Activated T-helper 1 cell treated with Interleukin-2 at 50 U/mL for 16 hours (primary cell): ENCODE measurements at places on chromosomes 12 and 14.
A peak's percentile ranks its signal among the peaks of the same experiment; 100 is the strongest.

- no peak for DNase-seq
Observed at GRCh38 chr12:57223191-57224165, 6.0 kb upstream of the SHMT2 start.

DNA sequence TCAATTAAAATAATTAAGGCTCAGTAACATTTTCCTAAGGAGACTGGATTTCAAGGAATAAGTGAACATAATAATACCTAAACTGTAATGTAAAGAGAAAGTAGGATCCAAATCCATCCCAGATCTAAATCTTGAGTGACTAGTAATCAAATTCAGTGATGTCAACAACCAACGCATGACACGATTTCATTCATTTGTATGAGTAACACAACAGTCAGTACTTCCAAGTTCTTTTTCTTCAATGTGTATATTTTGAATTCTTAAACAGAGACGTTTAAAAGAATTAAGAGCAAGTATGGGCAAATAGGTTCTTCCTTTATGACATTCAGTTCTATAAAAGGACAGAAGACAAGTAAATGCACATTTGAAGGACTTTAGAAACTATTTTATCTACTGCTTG, 104.3 kb upstream of the CNTN1 start:
- DNase-seq = no peak

GRCh38 chr12:108640802-108641445, 7.2 kb upstream of the SELPLG start:
- no peak for DNase-seq

- DNase-seq = no peak
Observed at GRCh38 chr12:88958946-88959345, 378.7 kb upstream of the KITLG start.

- no peak for DNase-seq
Observed at GRCh38 chr14:87784386-87784785, 208.6 kb downstream of the GALC start.

GRCh38 chr14:55077170-55078151, 26.0 kb downstream of the MAPK1IP1L start:
- DNase-seq = no peak

- no peak for DNase-seq
Observed at GRCh38 chr14:74019408-74020137, 424 bp downstream of the BBOF1 start.

DNA sequence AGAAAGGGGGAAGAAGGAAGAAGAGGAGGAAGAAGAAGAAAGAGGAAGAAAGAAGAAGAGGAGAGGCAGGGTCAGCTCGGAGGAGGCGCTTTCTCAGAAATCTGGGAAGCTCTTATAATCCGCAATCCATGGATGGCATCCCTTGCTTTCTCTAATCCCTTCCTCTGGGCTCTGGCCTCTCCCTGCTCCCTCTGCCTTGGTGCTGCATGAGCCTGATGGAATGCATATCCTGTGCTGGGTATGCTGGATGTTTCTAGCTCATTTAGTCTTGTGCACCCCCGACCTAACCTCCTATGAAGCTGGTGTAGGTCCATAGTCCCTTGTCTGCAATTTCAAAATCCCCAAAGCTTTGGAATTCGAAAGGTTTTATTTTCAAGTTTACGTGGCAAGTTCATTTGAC, 94.2 kb upstream of the MYL2 start:
- DNase-seq = no peak

DNA sequence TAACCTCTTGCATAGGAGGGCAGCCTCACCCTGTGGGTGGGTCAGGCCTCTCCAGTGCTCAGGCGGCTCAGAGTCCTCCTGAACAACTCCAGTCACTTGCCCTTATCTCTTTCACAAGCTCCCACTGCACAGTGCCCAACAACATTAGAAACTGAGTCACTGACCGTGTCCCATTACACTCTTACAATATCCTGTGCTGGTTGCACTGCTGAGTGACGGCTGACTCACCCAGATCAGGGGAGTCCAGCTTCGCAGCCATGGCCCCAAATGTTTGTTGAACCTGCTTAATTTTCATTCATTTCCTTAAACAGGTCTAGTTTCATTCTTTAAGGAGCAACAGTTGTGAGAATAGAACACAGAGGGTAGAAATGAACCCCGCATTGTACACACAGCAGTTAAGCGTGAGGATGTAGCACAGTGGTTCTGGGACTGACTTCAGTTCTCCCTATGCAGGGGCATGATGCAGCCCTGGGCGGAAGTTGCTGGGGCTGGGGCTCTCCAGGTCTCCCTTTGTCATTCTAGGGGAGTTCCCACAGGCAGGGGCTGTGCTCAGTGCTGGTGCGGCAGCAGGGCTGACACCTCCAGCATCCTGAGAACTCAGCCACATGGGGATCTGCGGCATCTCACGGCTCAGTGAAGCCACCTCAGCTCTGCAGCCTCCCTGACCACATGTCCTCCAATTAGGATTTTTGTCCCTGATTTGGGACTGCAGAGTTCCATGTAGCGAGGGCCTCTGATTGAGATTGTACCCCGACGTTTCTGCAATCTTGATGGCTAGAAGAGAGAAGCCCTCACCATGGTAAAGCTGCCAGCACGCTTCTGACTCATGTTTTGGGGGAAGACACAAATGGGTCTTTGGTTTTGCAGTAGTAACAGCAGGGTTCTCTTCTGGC, 16.1 kb downstream of the GPR68 start:
- DNase-seq = peak; percentile 60

- no peak for DNase-seq
Observed at GRCh38 chr12:66944365-66944764, 265.5 kb upstream of the GRIP1 start.

DNA sequence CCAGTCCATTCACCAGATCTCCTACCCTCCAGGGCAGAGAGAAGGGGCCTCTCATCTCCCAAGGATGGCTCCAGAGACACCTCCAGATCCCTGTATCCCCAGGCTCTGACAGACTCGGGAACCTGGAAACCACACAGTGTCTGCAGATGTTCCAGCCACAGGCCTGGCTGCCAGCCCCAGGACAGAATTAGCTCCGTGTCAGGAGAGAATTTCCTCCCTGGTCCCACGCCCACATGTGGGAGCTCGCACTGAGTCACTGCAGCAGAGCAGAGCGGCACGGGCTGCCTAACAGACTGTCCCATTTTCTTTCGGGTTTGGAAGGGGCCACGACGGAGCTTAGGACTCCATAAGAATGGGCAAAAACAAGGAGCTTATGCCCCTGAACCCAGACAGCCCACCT, 33.6 kb downstream of the CMKLR1 start:
- DNase-seq = no peak

- no peak for DNase-seq
Observed at GRCh38 chr12:45279931-45280830, 64.3 kb downstream of the ANO6 start.

DNA sequence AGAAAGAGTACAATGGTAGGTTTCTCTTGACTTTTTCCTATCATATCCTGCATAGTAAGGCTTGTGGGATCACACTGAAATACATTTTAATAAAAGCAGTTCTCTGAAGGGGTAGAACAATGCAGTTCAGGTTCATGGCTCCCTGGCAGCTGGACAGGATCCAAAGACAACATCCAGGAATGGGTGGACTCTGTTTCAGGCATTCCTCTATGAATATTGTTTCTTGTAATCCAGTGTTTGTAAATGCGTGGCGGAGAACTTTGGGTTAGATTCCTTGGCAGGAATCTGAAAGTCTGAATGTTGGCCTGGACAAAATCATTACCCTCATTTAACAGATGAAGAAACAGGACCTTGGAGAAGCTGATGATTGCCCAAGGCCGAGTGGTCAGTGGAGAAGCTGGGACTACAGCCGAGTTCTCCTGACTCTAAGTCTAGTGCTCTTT, 43.5 kb downstream of the SYNE2 start:
- DNase-seq = no peak

- DNase-seq = no peak
Observed at GRCh38 chr12:96810477-96810876, 96.6 kb upstream of the NEDD1 start.

- DNase-seq = no peak
Observed at GRCh38 chr14:55752580-55753390, 172.8 kb downstream of the KTN1 start.

- no peak for DNase-seq
Observed at GRCh38 chr14:19873178-19873577, 1.8 kb upstream of the OR4K2 start.

GRCh38 chr14:68546839-68547238, 246.0 kb downstream of the ZFP36L1 start:
- no peak for DNase-seq

- DNase-seq = no peak
Observed at GRCh38 chr12:54160769-54161480, 27.9 kb downstream of the SMUG1 start.

GRCh38 chr12:118548887-118549509, 172.6 kb downstream of the SUDS3 start:
- no peak for DNase-seq

GRCh38 chr14:94278731-94279130, 14.3 kb downstream of the SERPINA10 start:
- no peak for DNase-seq

- no peak for DNase-seq
Observed at GRCh38 chr12:68468036-68468435, 135.9 kb upstream of the MDM1 start.

- no peak for DNase-seq
Observed at GRCh38 chr12:121124402-121125109, 8.1 kb upstream of the P2RX7 start.

GRCh38 chr14:24237463-24237955, 4.8 kb downstream of the GMPR2 start:
- DNase-seq = no peak

- DNase-seq = no peak
Observed at GRCh38 chr12:83827193-83827592, 1085.4 kb downstream of the SLC6A15 start.

DNA sequence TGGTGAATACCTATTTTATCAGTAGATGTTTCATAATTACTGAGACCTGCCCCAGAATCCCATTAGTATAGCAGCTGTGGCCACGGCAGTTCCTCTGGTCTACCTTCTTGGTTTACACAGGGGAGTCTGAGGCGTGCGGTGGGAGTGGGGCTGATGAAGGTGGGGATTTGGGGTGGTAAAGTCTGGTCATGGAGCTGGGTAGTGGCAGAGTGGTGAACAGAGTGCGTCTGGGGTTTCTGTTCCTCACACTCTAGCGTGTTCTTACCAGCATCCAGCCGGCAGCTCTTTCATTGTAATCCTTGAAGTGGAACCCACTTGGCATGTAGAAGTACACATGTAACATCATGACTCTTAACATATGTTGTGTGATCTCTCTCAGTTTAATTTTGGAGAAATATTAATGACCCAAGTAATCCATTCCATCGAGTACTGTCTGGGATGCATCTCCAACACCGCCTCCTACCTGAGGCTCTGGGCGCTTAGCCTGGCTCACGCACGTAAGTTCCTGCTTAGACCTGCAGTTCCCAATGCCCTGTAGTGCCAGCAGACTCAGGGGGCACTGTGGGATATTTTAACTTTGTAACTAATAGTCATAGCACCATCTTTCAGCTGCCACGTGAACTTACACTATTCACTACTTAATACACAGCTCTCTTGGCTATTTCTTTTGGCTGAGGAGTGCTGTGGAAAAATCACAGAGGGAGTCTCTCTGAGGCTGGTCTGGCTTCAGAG, 7.9 kb upstream of the DNAH10 start:
- no peak for DNase-seq

- DNase-seq = no peak
Observed at GRCh38 chr12:39588348-39588747, 31.3 kb downstream of the ABCD2 start.

DNA sequence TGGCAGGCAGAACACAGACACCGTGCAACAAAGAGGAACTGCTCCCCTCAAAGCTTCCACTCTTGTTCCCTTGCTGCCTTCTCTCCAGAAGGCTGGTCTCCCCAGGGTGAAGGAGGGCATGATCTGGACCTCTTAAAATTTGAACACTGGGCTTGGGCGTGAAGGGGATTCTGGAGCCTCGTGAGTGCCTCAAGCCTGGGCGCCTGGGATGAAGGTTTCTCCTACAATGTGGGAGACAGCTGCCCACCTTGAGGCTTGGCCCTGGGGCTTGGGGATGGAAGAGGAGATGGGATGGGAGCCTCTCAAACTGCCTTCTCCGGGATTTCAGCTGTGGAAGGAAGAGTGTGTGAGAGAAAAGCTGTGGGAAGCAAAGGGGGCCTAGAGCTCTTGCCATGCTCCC, 7.8 kb upstream of the RIN3 start:
- DNase-seq = no peak

GRCh38 chr12:25949343-25949742, 9.1 kb upstream of the RASSF8 start:
- DNase-seq = no peak

DNA sequence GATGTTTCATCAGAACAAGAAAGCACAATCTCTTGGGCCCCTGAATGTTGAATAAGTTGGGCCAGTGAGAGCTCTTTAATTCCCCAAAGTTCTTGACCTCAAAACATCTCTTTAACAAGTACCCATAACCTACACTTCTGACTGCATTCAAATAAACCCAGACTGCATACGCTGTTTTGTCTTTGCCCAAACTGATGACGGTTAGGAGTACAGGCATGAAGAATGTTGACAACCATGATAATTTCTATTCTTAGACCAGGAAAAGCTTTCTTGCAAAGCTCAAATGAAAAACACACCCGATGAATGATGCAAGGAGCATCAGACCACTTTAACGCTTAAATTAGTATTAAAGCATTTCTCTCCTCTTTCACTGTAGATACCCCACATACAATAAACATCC, 11.7 kb upstream of the RAB3IP start:
- DNase-seq = no peak

DNA sequence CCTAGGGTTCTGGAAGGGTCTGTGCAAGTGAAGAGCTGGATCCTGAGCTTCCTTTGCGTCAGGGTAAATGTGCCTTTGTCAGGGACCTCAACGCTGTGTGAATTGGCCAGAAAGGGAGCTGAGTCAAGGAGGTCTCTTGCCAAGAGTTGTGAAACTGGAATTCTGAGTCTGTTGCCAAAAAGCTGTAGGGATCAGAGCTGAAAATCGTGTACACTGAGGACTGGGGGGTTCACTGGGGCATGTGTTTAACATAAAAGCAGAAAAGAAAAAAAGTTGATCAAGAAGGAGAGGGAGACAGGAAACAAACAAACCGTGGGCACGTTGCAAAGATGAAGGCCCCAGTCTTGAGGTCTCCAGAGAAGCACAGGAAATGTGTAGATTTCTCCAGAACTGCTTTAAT, 1081.5 kb downstream of the VRK1 start:
- peak; percentile 1 for DNase-seq

GRCh38 chr12:1924996-1925683, 6.7 kb upstream of the CACNA2D4 start:
- DNase-seq = no peak

GRCh38 chr12:46489951-46490388, 117.4 kb upstream of the SLC38A2 start:
- DNase-seq = no peak

DNA sequence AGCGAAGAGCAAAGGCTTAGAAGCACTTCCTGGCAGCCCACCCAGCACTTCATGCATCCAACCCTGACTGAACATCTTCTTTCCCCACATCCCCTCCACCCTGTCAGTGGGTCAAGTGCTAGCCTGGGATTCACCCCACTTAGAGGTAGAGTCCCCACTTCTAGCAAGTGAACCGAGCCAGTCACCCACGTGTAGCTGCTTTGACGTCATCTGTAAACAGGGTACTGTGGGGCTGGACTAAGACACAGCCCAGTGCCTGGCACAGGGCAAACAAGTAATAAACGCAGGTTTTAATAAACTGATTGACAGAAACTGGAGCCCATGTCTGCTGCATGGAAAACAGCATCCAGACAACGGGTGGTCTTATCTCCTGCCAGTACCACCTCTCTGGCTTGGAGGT, 61.7 kb downstream of the ITPK1 start:
- no peak for DNase-seq
